ENCODE measurements at places on chromosomes 1 and 21.

- no peak for DNase-seq
Observed at GRCh38 chr1:183218027-183218618, 32.1 kb downstream of the LAMC2 start.

- no peak for DNase-seq
Observed at GRCh38 chr21:29419422-29419821, 120.7 kb downstream of the BACH1 start.

GRCh38 chr21:36727866-36728265, 29.0 kb downstream of the SIM2 start:
- DNase-seq: no peak

GRCh38 chr1:205711105-205712048, 31.1 kb upstream of the SLC45A3 start:
- peak; percentile 62 for DNase-seq

- DNase-seq: no peak
Observed at GRCh38 chr1:180498594-180498993, 3.8 kb downstream of the ACBD6 start.

- DNase-seq: no peak
Observed at GRCh38 chr1:46181343-46182260, 5.3 kb upstream of the P3R3URF start.

DNA sequence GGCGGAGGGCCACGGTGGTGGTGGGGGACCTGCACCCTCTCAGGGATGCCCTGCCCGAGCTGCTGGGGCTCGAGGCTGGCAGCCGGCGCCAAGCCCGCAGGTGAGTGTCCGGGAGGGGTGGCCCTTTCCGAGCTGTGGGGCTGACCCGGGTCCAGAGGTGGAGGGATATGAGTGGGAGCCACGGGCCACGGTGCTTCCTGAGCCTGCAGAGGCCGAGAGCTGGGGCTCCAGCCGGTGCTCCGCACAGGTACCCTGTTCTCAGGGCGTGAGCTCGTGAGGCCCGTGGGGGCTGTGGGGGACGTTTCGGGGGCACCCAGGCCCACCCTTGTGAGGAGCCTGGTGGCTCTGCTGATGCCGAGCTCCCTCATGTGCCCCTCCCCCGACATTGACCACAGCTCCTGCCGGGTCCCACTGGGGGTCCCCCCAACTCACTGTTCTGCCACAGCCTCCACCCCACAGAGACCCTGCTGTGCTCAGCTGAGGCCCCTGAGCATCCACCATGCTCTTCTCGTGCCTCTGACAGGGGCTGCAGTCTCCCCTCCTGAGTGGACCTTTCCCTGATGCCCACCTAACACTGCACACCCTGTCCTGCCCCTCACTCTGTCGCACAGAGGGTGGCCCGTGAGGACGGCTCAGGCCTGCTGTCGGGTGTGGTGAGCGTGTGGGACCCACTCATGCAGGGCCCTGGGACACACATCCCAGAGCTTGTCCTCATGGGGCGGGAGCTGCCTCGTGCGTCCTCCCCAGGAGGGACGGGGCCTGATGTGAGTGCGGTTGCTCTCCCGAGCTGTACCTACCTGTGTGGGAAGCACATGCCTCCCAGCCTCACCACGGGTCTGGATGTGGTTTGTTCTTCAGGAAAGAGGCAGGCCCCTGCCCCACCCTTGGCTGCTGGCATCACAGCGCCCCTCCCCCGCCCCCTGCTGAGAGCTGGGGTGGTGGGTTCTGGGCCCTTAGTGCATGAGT, 27.5 kb downstream of the SLX9 start:
- no peak for DNase-seq

DNA sequence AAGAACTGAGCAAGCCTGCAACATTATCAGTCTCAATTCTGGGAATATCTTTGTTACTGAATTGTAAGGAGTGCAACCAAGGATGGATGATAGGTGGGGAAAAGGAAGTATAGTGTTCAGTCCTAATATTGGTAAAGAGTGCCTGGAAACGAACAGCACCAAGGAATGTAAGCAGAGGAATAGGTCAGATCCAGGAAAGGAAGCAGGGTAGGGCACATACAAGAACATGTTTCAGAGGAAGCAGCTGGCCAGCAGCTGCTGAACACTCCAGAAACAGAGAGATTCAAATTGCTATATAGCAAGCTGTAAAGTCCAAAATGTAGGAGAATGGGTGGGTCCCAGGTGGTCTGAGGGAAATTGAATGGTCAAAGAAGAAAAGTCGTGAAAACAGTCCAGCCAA, 37.9 kb downstream of the CRB1 start:
- no peak for DNase-seq

- DNase-seq: no peak
Observed at GRCh38 chr1:232463225-232463624, 166.7 kb downstream of the SIPA1L2 start.

- DNase-seq: no peak
Observed at GRCh38 chr1:119250299-119250698, 109.8 kb upstream of the WARS2 start.

DNA sequence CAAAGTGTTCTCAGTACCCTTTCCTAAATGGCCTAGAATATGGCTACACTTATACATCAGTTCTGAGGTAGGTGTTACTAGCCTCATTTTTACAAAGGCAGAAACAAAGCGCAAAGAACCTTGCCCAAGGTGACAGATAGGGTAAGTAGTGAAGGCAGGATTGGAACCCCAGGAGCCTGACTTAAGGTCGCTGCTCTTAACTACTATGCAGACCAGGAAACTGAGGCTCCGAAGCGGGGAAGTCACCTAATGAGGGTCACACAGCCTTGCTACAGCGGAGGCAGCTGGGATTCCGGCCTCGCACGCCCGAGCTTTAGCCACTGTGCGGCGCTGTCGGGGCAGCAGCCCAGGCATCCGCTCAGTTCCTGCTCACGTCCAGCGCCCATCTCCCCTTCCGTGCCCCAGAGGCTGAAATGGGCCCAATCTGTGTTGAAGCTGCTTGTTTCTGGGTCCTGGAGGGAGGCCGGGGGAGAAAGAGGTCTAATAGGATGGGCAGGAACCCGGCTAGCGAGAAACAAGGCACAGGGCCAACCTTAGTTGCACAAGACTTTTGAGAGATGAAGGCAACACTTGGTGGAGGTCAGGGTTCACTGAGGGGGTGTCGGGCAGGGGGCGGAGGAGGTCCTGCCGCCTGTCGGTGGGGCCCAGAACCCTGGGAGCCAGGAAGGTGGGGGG, 1.4 kb upstream of the FOXD2 start:
- DNase-seq: peak; percentile 78
